ENCODE measurements at places on chromosomes 4 and X.

- peak; percentile 66 for DNase-seq
Observed at GRCh38 chr4:10089346-10089745, 27.3 kb downstream of the WDR1 start.

DNA sequence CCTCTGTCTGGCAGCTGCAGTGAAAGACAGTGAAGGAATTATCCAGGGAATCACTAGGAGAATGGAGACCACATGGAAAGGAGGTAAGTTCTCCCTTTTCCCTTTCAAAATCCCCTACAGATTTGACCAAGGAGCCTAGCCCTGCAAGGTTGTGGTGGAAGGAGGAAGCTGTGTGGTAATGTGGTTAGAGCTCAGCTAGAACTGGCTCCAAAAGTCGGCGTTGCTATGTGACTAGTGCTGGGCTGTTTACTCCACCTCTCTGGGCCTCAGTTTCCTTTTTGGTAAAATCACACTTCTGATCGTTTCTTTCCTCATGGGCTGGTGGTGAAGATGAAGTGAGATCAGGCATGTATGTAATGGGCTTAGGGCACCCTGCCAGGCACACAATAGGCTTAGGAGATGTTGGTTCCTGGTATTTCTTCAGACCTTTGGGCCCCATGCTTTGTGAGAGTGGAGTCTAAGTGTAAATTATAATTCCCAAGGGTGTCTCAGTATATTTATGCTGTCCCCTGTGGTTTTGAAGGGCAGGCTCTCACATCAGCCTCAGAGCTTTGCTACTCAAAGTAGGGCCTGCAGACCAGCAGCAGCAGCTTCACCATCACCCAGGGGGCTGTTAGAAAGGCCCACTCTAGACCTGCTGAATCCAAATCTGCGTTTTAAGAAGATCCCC is 183.7 kb upstream of the BCOR start:
- DNase-seq: no peak

GRCh38 chr4:6989331-6989923 is 53.7 kb upstream of the TADA2B start:
- peak; percentile 31 for DNase-seq

- DNase-seq: no peak
Observed at GRCh38 chr4:78250500-78250899, 193.4 kb downstream of the FRAS1 start.

- no peak for DNase-seq
Observed at GRCh38 chrX:13774696-13775095, 40.1 kb downstream of the OFD1 start.

GRCh38 chr4:87058356-87059073 is 123.7 kb downstream of the AFF1 start:
- DNase-seq: peak; percentile 78

DNA sequence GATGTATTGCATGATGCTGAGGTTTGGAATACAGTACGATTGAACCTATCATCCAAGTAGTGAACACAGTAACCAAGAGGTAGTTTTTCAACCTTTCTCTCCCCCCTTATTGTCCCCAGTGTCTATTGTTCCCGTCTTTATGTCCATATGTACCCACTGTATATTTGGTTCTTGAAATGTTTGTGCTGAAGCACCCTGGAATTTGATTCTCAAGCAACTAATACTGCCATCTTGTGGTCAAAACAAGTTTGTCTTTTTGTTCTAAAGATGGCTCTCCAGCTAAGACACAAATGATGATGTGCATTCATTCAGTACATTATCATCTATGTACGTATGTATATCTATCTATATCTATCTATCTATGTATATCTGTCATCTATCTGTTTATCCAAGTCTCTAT is 33.5 kb upstream of the DCX start:
- no peak for DNase-seq

DNA sequence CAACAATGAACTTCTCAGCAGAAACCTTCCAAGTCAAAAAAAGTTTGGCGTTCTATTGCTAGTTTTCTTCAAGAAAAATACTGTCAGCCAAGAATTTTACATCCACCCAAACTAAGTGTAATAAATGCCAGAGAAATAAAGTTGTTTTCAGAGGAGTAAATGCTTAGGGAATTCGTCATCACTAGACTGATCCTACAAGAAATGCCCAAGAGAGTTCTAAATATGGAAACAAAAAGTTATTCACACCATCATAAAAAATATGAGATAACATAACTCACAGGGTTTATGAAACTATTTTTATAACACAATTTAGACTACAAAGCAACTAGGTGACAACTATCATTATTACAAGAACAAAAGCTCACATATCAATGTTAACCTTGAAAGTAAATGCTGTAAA is 259.5 kb upstream of the GABRA2 start:
- DNase-seq: no peak

DNA sequence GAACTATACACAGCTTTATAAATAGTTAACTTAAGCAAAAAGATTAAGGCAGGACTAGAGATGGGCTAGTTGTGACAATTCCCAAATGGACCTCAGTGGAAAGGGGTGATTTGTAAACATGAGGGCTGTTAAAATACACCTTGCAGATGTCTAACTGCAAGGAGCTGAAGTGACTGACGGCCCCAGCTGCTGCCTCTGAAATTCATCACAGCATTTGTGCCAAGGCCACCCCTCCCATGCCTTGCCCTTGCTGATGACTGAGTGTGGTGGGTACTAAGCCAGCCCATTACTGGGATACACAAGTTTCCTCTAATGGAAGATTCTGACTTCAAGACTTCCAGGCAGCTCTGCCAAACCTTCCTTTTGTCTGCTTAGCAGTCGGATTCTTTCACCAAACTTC is 23.7 kb upstream of the EGFL6 start:
- DNase-seq: no peak

- no peak for DNase-seq
Observed at GRCh38 chr4:40329805-40330204, 5.3 kb upstream of the CHRNA9 start.

DNA sequence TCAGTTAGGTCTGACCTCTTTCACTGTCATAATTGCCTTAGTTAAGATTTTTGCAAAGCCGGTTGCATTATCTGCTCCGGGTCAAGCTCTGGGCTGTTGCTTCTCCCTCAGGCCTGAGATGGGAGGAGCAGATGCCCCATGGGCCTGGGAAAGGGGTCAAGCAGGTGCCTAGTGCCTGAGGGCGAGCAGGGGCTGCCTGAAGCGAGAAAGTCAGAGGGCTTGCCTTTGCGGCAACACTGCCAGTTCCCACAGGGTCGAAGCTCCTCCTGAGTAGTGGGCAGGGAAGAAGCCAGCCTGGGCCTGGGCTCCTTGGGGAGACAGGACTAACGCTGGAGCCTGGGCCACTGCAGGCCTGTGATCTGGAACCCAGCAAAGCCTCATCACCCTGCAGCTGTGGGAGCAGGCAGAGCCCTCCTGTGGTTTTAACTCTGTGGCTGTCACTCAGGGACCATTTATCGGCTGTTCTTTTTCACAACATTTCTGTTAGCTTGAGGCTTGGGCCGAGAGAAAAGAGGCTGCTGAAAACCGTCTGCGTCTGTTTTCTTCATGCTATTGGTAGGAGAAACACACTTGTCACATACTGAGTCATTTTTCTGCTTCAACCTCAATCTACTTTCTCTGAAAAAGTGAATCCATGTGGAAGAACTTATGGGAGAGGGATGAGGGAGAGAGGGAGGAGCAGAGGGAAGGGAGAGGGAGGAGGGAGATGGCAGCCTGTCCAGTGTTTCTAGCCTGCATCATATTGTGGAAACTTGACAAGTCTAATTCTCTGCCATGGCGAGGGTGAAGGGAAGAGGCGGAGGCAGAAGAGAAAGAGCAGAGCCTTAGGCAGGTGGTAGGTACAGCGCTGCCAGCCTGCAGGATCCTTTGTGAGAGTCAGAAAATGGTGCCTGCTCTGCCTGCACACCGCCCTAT is 68.4 kb downstream of the RHOH start:
- no peak for DNase-seq

- DNase-seq: no peak
Observed at GRCh38 chr4:98728433-98728832, 70.0 kb upstream of the TSPAN5 start.

DNA sequence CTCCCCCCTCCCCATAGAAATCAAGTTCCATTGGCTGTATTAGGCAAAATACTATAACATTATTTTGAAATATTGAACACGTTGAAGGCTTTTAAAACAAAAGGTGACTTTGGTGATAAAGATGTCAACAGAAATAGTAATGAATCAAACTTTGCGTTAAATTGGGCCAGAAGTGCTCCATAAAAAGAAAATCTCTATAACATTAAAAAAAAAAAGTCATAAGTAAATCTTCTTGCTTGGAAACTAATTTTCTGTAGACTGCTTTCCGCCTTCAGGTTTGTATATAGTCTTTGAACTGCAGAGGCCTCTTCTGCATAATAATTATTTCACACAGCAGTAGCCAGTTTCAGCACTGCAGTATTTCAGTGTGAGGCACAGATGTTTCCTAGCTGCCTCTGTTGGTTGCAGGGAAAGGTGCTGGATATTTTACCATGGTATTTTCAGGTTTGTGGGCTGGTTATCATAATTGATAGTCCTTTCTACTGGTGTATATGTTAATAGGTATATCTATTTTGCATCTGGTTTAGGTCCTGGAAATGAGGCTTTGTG is 158.9 kb downstream of the KDM6A start:
- no peak for DNase-seq

GRCh38 chrX:38438321-38438720 is 85.9 kb downstream of the OTC start:
- DNase-seq: no peak

DNA sequence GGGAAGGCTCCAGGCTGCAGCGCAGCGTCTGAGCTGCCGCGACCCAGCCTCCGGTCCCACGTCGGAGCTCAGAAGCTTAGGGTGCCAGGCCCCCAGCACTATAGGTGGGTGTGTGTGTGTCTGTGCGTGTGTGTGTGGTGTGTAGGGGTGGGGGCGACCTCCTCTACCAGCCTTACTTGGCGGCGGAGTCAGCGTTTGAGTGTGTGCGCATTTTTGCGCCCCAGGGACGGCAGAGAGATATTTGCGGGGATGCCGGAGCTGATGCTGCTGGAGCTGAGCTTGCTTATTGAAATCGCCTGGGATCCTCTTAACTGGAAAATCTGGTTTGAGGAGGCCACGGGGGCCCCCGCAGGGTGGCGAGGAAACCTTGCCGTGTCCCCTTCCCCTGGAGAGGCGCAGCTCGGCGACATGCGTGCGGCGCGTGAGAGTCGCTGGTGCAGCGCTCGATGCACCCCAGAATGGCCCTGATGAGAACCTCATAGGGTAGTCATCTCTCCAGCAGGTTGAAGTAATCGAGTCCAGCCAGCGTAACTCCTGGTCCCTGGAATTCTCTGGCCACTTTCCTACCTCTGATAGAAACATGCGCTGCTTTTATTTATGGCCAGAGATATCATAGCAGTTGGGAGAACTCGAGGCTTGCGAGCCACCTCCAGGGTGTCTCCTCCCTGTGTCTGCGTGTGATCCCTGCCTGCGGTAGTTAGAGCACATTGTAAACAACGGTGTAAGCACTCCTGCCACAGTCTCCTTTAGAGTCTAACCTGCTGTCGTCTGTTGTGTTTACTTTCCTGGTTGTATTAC is 2.7 kb downstream of the ADGRL3 start:
- peak; percentile 65 for DNase-seq

- DNase-seq: no peak
Observed at GRCh38 chr4:40214661-40215418, 18.0 kb downstream of the RHOH start.

Measured in kidney (tissue), 22 donors.